Stromal cell of bone marrow (primary cell): ENCODE measurements at places on chromosomes 12 and 14.
A peak's percentile ranks its signal among the peaks of the same experiment; 100 is the strongest.

DNA sequence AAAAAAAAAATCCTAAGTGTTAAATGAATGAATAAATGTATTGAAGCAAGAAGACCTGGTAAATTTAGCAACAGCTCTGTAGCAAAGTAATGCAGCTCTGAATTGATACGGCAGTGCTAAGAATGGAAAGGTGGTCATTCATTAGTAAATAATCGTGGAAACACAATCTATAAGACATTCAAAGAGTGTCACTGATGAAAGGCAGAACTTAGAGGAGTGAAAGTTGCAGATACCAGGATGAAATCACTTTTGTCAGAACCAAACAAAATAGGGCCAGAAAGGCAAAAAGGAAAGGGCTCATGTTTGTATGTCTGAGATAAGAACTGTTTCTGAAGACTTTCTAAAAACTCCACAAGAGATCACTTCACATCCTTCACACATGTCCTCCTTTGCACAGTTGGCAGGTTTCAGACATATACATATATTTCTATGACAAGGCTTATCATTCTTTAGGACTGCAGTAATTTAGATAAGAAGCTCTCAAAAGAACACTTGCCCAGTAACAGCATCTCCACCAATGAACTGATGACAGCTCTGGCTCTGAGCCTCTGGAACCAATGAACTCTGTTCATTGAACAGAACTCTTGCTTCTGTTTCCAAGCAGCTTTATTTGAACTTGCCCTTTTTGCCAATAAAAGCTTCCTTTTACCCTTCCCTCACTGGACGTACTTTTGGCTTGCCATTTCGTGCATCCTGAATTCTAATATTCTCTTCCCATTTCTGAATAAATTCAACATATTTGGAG lies 4.2 kb upstream of the LRR1 start:
- peak; percentile 36 for DNase-seq

GRCh38 chr12:131334835-131335234 lies 376.1 kb upstream of the SFSWAP start:
- DNase-seq: no peak

GRCh38 chr12:123900871-123901376 lies 71.7 kb downstream of the CCDC92 start:
- no peak for DNase-seq

DNA sequence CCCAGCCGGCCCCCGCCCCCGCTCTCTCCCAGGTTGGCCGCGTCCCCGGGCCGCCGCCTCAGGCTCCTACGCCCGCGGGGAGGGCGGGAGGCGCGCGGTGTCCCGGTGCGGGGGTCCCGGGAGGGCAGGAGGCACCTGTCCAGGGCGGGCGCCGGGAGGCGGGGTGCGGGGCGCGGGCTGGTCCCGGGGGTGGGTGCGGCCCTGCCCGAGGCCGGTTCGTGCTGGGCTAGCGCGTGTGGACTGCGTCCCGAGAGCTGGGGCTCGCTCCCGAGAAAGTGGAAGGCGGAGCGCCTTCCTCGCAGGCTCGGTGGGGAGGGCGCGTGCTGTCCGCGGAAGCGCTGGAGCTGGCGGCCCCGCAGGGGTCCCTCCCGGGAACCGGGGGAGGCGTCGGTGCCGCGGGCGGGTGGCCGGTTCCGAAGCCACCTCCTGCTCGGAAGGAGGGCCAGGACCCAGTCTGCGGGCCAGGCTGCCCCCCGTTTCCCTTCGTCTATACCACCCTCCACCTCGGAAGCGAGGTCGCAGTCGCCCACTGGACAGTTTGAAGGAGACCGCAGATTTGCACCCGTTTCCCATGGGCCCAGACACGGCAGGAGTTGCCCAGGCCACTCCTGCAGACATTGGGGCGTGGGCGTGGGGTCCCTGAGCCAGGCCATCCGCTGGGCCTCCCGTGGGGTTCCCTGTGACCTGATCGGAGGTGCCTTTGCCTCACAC lies 636 bp downstream of the ZFYVE21 start:
- DNase-seq: no peak

GRCh38 chr14:80055667-80056496 lies 155.4 kb downstream of the DIO2 start:
- DNase-seq: peak; percentile 44

DNA sequence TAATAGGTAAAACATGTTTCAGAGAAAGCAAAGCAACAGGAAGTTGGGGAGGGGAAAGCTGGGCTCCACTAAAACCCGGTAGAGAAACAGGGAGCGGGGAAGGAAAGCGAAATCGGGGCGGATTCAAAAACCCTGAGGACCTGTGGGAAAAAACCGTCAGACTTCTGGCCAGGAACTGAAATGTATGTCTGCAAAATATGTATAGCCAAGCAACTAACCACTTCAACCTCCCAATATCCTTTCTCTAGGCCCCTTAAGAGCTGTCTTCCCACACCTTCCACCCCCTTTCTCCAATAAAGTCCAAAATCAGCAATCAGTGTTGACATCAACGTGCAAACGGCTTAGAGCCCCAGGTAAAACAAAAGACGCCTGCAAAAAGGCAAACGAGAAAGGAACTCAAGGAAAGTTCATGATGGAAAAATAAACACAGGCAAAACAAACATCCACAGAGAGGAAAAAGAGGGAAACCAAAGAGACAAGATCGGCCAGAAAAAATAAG lies 32.8 kb downstream of the SIX1 start:
- no peak for DNase-seq

DNA sequence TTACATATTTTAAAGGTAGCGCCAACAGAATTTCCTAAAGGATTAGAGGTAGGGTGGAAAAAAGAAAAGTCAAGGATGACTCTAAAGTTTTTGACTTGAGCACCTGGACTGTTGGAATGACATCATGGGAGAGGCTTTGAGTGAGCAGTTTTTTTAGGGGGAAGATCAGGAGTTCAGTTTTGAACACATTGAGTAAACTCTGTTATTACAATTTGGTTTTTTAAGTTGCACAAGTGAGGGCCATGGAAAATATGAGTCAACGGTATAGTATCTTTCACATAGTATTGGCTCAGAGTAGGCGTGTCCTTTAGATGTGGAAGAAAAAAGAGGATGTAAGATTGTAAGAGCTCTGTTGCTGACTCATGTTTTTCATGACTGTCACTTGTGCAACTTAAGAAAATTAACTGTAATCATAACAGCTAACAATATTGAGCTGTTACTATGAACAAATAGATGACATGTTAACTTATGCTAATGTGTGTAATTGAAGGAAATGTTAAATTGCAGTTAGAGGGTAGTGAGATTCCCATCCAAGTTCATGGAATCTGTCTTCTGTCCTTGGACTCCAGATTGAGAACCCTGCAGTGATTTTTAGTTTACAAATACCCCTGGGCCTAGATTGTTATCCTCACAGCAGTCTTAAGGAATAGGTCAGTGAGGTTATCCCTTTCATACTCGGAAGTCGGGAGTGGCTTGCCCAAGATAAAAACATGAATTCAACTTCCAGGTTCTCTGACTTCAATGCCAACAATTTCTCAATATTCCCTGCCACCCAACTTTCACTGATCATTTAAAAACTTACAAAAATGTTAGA lies 48.2 kb upstream of the ATP2B1 start:
- DNase-seq: peak; percentile 99

DNA sequence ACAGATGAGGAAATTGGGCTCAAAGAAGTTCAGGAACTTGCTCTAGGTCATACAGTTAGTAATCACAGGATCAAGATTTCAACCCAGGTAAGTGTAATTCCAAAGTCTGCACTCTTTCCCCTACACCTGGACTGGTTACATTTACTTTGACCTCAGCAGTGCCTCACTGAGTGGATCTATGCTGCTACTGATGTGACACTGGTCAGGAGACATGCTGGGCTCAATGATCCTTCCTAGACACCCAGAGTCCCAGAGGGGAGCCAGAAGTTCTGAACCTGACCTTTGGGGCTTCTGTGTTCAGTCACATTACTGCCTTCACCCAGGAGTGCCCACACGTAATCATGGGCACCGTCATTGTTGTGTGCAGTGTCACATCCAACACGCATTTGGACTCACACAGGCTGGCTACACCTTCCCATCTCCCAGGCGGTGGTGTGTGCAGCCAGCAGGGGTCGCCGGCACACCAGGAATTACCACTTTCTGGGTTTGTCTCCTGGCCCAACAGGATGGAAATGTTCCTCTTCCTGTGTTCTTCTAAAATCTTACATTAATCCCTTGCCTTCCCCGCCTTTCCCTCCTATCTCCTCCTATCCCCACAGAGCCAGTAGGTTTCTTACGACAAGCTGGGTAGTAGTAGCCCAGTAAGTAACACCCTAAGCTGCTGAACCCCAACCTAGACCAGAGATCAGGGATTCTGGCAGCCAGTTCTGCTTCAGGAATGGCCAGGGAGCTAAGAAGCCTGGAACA lies 25.6 kb downstream of the CALCOCO1 start:
- peak; percentile 57 for DNase-seq

DNA sequence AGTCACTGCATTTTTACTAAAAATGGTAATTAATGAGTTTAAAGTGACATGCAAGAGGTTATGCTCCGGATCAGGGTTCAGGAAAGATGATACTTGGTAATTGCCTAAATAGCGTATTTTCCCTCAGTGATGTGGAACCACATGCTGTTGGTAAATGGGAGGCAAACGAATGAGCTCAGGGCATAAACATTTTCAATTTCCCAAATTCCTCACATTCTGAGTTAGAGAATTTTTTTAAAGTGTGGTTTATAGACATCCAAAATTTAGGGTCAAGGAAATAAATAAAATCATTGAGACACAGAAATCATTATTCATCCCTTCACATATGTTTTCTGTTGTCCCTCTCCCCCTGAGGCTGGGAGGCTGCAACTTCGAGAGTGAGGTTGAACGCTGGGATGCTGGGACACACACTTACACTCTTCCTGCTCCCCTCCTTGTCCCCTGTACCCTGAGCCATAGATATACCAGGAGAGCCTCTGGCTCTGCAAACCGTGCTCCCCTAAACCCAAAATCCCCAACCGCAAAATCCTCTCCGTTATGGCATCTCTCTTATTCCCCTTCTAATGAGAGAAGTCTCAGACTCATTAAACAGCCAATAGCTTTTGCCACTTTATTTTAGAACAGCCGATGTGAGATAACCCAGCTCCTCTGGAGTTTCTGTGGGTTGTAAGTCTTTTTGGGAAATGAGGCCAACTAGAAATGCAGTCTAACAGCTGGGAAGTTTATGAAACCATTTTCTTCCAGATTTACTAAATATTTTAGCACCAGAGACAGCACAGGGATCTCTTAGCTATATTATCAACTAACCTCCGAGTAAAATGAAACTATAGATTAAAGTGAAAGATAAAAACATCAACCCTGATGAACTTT lies 21.4 kb upstream of the ADGRD1 start:
- DNase-seq: no peak

DNA sequence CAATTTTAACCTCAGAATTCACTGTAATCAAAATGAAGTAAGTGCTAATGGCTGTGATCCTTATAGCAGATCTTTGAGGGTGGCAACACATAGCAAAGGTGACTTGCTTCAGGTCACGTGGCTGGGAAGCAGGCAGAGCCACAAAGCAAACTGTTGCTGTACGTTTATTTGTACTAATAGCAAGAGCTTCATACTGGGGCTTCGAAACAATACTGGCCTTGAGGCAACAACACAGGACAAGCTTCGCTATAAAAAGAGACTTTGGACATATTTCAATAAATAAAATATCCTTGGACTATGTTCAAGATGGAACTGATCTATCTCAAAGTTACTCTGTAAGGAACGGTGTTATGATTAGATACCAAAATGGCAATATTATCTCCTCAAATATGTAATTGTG lies 44.6 kb downstream of the MSRB3 start:
- DNase-seq: no peak

GRCh38 chr12:6555018-6555691 lies 687 bp downstream of the IFFO1 start:
- no peak for DNase-seq

GRCh38 chr12:105906561-105906960 lies 232.2 kb downstream of the NUAK1 start:
- no peak for DNase-seq

DNA sequence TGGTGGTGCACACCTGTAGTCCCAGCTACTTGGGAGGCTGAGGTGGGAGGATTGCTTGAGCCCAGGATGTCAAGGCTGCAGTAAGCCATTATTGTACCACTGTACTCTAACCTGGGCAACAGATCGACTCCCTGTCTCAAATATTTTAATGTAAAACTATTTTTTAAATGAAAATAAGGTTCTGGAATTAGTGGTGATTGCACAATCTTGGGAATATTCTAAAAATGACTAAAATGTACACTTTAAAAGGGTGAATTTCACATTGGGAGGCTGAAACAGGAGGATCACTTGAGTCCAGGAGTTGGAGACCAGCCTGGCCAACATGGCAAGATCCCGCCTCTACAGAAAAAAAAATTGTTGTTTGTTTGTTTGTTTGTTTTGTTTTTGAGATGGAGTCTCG lies 12.9 kb upstream of the TMBIM6 start:
- DNase-seq: no peak

GRCh38 chr12:118035190-118036041 lies 18.9 kb downstream of the RFC5 start:
- no peak for DNase-seq

DNA sequence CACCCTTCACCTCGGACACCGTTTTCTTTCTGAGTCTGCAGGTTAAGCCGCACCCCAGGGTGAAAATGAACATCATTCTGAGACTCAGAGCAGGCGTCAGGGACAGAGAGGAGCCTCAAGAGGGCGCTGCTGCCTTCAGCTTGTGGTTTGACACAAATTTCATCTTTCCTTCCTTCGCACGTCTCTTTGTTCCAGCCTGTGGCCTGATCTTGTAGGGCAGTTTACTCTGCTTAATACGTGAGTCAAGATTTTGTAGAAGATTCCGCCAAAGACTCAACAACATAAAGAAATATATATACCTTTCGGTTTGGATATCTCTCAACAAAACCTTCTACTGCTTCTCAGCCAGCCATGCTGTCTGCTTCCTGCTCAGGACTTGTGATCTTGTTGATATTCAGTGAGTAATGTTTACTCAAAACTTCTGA lies 329.3 kb upstream of the OR4E1 start:
- DNase-seq: no peak

DNA sequence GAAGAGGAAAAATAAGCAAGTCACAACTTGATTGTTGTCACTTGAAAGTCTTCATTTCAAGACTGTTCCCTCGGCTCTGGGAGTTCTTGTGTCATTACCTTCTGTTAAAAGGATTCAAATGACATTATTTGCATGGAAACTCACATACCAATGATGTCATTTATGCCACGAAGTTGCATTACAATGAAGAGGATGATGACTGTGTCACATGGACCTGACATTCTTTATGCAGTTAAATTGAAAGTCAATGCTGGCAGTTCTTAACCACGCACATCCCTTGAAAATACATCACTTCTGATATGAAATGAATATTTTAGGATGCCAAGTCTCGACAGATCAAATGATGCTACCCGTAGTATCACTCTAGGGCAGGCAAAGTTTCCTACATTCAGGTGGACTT lies 1069.5 kb downstream of the VRK1 start:
- DNase-seq: no peak

DNA sequence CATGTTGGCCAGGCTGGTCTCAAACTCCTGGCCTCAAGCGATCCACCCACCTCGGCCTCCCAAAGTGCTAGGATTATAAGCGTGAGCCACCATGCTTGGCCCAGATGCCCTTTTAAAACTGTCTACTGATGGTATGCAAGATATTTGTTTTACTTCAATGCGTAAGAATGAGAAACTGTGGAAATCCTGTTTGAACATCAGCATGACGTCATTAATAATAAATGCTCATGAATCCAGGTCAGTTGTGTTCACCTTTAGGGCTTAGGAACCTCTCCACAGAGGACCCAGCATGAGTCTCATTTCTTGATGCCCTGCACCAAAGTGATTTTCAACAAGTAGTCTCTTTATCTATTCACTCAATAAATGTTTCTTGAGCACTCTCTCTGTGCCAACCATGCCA lies 34.5 kb upstream of the FOS start:
- no peak for DNase-seq
